ENCODE measurements at places on chromosomes 3 and 15.

DNA sequence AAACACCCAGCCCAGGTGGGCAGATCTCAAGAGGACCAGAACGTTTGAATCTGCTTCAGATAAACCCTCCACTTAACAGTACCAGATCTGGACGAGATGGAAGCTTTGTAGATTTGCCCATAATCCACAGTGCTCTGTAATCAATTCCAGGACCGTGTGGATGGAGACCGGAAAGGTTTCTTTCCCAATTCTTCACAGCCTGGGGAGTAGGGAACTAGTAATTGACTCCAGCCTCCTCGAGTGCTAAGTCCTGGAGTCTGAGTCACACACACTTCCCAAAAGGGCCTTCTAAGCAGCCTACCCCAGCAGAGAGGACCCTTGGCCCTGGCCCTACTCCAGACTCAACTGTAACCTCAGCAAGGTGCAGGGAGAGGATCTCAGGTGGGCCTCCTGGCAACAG, 56.2 kb upstream of the TSEN2 start:
- DNase-seq = no peak

DNA sequence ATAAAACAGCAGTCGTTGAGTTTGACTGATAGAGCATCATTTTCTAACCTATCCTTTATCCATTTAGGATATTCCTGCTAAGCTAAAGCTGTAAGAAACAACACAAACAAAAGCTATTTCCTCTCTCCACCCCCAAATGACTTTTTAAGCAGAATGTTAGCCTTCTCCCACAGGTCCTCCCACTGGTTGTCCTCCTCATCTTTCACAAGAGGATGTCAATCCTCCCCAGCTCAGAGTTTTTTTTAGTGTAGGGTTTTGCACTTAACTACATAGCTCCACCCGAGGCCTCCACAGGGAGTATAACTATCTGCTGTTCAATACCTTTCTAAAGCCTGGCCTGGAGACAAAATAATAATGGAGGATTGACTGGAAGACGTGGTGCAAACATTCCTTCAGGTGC, 7.8 kb downstream of the SETMAR start:
- no peak for DNase-seq

DNA sequence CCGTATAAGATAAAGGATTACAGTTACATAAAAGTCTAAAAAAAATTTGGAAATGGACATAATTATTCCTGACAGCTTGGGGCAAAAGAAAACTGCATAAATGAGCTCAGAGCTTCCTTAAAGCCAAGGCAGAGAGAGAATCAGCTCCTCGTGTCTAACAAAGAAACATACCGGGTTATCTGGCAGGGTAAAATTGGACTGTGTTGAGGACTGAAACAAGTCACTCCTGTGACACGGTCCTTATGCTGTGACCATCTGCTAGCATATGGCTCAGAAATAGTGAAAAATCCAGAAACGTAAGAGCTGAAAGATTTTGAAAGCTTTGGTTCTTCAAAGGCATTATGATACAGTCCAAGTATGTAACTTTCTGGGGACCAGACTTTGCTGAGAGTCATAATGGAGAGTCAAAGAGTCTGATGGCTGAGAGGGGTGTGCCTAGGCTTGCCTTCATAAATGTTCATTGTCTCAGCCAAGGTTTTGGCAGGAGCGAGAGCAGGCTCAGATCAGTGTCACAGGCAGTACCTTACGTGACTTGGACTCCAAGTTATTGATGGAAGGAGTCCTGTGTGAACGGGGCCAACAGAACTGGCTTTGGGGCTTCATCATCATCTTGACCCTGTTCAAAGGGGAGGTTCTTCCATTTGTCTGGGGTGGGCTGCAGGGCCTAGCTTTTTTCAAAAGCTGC, 12.5 kb downstream of the MAP6D1 start:
- no peak for DNase-seq

DNA sequence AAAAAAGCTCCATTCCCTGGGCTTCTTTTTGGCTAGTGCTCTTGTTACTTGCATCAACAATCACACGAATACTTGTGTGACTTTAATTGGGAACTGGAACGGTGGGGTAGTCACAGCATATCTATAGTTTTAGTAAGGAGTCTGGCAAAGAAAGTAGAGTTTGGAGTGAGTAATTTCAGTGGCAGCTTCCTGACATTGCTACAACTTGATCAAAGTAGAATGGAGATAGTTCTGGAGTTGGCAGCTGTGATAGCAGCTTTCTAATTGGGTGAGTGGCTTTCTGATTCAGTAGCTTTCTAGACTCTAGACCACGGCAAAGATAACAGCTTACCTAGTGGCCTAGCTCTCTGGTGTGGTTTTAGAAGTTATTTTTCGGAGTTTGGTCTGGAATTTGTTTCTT, 475.0 kb downstream of the TUSC7 start:
- no peak for DNase-seq

GRCh38 chr3:155196131-155197021, 97.1 kb downstream of the STRIT1 start:
- DNase-seq = no peak

DNA sequence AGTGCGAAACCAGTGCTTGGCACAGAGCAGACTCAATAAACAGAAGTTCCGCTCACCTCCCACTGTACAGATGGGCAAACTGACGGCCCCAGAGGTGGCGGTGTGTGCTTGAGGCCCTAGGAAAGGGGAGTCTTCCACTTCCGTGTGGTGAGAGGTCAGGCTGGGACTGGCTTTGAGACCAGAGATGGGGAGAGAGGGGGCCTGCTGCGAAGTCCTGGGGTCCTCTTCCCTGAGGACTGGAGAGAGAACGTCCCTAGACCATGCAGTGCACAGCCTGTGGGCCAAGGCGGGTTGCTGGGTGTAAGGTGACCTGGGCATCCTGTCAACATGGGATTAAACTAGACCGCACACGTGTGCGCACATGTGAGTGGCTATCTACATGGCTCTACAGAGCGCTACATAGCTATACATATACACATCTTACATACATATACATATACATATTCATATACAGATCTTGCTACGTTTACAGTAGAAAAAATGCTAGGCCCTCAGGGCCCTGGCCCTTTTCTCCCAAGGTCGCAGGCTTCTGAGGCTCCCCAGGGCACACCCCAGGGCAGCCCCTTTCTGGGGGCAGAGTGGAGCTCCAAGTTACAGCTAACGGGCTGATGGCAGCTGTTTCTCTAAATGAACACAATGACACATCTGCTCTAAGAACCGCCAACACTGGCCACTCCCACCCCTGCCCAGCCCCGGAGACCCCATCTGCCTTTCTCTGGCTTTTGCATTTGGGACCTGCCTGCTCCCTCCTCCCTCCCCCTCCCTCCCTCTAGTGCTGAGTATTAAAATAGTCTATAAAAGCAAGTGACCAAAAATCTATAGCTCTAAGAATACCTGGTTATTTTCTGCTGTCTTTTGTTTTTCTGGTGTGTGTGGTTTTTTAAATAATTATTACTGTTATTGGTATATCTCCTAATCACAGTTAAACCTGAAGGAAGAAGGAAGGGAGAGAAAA, 47.0 kb downstream of the HCN4 start:
- no peak for DNase-seq

DNA sequence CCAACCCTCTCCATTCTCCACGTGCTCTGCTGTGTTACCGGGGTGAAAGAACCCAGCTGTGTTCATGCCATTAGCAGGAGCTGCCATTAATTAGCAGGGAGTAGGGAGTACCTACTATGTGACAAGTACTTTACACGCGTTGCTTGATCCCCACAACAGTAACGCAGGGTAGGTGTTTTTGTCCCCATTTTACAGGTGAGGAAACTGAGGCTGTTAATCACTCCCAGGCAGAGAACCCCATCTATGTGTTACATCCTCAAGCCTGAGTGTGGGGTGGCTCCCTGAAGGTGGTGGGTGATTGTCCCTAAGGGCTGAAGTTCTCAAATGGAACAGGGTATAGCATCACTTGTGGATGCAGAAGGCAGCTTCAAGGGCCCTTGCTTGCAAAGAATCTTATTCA, 22.8 kb downstream of the MELTF start:
- DNase-seq = no peak

Measured in stimulated activated CD4-positive, alpha-beta T cell treated with anti-CD3 and anti-CD28 coated beads, Interleukin-4, amount 100 ng/mL, for 48 hours (primary cell).